ENCODE measurements at places on chromosomes 7 and 10.

GRCh38 chr10:6230315-6230714, 27.6 kb downstream of the PFKFB3 start:
- no peak for DNase-seq

GRCh38 chr10:119140603-119141245, 24.8 kb downstream of the SFXN4 start:
- no peak for DNase-seq

- no peak for DNase-seq
Measured at GRCh38 chr7:78594156-78594555, 795.6 kb downstream of the PHTF2 start.

GRCh38 chr10:86601956-86602602, 52.3 kb upstream of the OPN4 start:
- DNase-seq, result no peak

DNA sequence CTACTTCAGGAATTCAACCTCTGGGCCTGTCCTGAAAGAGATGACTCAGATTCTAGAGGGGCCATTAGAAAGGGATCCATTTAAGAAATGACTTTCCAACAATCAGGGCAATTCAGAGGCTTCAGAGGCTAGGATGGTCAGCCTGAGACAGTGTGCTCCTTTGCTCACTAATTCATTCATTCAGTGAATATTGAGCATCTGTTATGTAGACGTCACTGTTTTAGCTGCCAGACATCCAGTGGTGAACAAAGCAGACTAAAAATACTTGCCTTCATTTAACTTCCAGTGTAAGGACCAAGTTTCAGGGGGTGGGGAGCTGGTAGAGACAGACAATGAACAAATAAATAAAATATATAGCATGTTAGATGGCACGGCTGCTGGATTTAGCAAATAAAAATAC, 1.6 kb downstream of the KIAA1217 start:
- DNase-seq, result no peak

- DNase-seq, result no peak
Measured at GRCh38 chr10:9900751-9901150, 1116.9 kb upstream of the CELF2 start.

DNA sequence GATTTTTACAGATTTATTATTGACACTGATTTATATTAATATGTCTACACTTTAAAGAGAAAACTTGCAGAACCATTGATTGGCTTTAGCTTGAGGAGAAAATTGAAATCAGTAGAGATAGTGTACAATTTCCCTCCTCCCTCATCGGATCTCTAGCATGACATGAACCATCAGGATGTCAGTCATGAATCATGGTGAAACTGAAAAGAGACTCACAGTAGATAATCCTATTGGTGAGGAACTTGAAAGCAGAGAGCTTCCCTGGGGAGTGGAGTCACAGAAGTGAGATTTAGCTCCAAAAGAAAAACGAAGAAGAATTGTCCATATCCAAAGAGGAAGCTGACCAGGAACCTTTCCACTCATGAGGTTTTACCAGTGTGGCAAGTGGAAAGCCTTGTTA, 346.8 kb downstream of the ABCA13 start:
- no peak for DNase-seq

- no peak for DNase-seq
Measured at GRCh38 chr7:74599244-74599643, 58.3 kb upstream of the GTF2I start.

DNA sequence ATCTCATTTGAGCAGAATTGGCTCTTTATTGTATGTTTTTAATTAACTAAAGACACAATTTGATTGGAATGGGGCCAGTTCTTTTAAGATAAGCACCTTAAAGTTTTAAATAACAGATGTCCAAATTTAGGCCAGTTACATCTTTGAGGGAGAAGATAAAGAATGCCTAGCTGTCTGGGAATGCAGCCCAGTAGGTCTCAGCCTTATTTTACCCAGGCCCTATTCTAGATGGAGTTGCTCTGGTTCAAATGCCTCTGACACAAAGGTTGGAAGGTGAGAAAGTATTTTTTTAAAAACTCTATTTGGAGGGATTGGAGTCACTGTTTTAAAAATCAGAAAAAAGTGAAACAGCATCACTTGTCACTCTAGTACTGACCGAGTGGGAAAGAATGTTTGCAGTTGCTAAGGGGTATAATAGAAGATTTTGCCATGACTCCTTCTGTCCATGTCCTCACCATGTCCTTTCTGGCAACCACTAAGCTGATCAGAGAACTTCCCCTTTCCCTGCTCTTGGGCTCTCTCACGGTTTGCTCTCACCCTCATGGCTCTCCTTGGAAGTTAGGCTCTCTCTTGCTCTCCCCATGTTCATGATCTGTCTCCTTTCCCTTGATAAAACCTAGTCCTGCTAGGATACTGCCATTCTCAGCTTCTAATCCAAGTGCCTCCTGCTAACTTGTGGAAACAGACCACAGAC, 238.2 kb upstream of the AGK start:
- no peak for DNase-seq

GRCh38 chr10:116146372-116147140, 126.5 kb downstream of the GFRA1 start:
- DNase-seq, result no peak

- no peak for DNase-seq
Measured at GRCh38 chr10:42593284-42593683, 45.1 kb downstream of the ZNF33B start.

DNA sequence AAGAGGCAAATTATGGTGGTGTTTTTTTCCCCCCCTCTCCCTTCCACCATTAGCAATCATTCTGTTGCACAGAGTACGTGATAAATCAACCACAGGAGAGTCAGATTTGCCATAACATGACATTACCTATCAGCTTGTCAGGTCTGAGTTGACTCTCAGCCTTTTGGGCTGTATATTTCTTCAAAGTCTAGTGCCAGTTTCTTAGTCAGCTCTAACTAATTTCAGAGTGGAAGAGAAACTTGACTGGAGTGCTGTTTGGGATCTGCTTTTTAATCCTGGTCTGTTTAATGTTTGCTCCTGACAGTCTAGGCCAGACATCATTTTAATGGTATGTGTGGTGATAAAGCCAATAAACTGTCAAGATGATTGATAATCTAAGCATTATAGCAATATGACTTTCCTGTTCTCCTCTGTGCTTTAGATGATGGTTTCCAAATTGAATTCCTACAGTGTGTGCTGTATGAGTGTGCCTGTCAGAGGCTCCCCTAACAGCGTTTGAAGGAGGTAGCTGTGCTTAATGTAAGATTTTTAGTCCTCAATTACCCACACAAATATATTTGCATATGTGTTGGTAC, 76.9 kb downstream of the LRMDA start:
- no peak for DNase-seq

GRCh38 chr7:142381727-142382390, 124.0 kb upstream of the PRSS58 start:
- no peak for DNase-seq

DNA sequence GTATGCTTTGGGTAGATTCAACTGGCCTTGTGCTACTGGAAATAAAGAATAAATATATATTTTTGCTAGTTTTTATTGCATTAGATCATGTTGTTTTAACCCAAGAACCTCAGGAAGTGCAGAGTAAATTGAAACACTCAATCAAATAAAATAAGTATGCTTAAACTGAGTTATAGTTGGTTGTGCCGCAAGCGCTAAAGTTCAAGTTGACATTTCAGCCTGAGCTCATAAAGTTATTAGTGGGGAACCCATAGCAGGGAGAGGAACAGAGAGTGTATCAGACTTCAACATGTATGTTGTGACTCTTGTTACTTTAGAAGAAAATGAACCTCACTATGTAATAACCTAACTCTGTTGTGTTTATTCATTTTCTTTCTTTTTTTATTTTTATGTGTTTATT, 25.2 kb upstream of the BAMBI start:
- no peak for DNase-seq

DNA sequence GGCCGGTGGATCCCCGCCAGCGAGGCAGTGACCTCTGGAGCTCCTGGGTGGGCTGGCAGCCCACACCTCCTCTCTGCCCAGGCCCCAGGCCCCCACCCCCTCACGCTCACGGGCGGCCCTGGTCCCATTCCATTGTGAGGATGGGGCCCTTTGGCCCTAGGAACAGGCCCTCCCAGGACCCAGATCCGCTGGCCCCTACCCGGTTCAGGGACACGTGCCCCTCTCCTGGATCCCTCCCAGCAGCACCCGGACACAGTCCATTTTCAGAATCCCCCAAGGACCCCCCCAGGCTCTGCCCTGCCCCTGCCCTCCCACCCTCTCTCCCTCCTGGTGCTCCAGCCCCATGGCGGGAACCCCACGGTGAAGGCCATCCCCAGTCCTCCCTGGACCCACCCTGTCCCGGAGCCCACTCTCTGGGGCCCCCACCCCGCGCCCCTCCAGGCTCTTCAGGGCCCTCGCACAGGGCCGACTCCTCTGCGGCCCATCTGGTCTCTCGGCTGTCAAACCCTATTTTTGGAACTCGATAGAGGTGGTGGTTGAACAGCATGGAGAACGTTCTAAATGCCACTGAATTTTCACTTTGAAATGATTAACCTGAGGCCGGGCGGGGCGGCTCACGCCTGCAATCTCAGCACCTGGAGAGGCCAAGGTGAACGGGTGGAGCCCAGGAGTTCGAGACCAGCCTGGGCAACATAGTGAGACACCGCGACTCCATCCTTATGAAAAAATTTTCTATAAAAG, 8.1 kb downstream of the ADAP1 start:
- no peak for DNase-seq

DNA sequence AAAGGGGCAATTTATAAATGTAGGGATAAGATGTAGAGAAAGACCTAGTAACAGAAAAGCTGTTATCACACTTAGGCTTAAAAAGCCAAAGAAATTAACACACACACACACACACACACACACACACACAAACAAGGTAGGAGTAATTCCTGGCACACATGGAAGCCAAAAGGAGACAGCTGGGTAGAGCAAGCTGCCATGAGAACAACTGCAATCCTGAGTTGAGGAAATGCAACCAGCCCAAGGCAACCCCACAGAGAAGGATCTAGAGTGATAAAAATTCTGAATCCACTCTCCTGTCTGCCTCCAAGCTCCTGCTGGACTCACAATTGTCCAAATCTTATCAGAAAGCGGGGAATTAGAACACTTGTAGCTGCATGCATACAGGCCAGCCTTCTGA, 229.1 kb upstream of the DGKB start:
- DNase-seq, result no peak

- DNase-seq, result no peak
Measured at GRCh38 chr10:5639066-5639465, 27.3 kb downstream of the ASB13 start.
